ENCODE measurements at places on chromosomes 11 and 22.

- DNase-seq = no peak
Observed at GRCh38 chr11:79264284-79264683, 176.5 kb downstream of the TENM4 start.

GRCh38 chr11:12997168-12997567, 11.9 kb upstream of the RASSF10 start:
- DNase-seq = no peak

- DNase-seq = no peak
Observed at GRCh38 chr22:46453006-46453828, 84.2 kb downstream of the CELSR1 start.

DNA sequence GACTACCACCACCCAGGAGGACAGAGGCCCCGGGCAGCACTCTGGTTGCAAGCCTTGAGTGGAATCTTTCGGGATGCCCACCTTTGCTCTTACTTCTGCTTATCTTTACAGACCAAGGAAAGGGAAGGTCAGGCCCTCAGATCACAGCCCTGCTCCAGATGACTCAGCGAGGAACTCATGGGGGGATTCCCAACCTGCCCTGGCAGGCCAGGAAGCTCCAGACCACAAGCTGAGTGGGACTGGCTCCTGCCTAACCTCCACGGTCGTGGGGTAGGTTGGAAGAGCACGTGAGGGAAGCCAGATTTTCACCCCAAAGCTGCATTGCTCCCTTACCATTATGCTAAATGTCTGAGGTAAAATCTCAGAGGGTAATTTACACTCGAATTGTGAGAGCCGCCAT, 11.8 kb downstream of the TBC1D10A start:
- DNase-seq = peak; percentile 59

GRCh38 chr11:14741195-14741594, 97.6 kb downstream of the PDE3B start:
- DNase-seq = no peak
